Hypothalamus (tissue), 51 donors: ENCODE measurements at places on chromosomes 12 and 14.

GRCh38 chr12:12403264-12404248 lies 46.7 kb downstream of the BORCS5 start:
- DNase-seq = no peak

DNA sequence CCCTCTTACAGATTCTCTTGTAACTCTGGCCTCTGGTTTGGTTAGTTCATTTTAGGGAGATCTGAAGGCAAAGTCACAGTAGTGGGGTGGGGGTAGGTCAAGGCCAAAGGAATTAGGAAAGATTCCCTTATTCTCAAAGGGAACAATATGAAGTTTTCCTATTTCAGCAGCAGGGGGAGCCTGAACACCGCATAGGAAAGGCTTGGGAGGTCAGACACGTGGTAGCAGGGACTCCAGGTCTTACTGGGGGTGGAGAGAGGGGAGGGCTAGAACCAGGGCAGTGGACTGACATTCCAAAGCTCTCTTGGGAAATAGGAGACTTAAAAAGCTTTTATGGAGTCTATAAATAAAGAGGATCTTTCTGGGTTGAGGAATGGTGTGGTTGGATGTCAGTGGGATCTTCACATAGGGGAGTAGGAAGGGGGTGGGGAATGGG lies 1.3 kb downstream of the ZC3H10 start:
- no peak for DNase-seq

GRCh38 chr12:121781998-121782979 lies 11.2 kb downstream of the RHOF start:
- DNase-seq = no peak

DNA sequence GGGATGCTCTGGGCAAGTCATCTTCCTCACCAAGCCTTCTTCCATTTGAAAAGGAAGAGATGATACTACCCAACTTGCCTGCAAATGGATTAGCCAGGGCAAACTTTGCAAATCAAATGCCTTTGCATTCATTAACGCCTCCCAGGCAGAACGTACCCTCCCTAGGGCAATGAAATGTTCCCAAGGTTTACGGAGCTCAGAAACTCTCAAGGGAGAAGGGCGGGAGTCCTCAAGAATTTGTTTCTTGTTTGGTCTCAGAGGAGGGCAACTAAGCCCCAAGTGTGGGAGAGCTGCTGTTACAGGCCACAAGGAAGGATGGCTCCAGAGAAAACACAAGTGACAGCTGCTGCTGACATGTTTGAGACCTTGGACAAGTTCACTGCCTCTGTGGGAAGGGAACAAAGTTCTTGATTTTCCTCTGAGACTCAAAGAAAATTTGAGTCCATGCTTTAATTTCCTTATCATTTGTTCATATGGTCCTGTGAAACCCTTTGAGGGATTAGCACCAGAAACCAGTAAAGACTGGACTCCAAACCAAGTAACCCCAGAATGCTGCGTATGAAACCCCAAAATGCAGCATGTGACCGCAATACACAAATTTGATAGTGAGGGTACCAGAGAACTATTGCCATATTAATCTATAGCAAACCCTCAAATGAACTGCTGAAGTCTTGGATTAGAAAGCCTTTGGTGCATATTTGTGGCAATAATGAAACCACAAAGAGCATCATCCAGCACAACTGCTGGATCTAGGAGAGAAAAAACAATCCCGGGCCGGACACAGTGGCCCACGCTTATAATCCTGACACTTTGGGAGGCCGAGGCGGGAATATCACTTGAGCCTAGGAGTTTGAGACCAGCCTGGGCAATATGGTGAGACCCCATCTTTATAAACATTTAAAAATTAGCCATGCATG lies 22.9 kb downstream of the SPTB start:
- DNase-seq = no peak

- DNase-seq = no peak
These were observed 153.3 kb upstream of the PARP11 start for GRCh38 chr12:4026517-4026916.

- DNase-seq = no peak
These were observed at the start of gene FAM234B for GRCh38 chr12:13044002-13044905. TSS of gene FAM234B (plus strand) at chr12:13044381. CDS start at chr12:13044404, 23 bp downstream.

DNA sequence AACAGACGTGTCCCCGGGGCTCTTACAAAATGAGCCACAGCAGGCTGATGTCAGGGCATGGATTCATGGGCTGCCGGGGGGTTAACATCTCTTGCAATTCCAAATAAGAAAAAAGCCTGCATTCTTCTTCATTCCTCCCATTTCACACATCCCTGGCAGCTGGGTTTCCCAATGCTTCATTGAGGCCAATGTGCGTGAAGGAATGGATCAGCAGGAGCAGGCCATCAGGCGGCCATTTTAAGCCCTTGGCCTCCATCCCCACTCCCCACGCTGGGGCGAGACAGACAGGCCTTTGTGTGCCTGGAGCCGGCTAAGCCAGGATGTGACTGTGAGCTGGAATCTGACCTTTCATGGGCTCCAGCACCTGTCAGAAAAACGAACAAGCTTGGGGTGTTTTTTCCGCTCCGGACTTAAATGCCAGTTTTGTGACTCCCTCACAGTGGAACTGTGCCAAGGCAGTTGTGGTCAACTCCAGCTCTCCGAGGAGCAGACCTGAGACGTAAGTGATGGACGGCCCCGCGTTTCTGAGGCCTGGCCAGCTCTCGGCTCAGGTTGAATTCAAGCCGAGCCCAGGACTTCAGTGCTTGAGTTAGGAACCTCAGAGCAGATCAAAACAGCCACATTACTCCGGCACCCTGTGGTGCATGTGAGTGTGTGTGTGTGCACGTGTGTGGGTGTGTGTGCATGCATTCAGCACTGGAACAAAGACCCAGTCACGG lies 133.1 kb downstream of the TMEM30B start:
- DNase-seq = peak; percentile 42

DNA sequence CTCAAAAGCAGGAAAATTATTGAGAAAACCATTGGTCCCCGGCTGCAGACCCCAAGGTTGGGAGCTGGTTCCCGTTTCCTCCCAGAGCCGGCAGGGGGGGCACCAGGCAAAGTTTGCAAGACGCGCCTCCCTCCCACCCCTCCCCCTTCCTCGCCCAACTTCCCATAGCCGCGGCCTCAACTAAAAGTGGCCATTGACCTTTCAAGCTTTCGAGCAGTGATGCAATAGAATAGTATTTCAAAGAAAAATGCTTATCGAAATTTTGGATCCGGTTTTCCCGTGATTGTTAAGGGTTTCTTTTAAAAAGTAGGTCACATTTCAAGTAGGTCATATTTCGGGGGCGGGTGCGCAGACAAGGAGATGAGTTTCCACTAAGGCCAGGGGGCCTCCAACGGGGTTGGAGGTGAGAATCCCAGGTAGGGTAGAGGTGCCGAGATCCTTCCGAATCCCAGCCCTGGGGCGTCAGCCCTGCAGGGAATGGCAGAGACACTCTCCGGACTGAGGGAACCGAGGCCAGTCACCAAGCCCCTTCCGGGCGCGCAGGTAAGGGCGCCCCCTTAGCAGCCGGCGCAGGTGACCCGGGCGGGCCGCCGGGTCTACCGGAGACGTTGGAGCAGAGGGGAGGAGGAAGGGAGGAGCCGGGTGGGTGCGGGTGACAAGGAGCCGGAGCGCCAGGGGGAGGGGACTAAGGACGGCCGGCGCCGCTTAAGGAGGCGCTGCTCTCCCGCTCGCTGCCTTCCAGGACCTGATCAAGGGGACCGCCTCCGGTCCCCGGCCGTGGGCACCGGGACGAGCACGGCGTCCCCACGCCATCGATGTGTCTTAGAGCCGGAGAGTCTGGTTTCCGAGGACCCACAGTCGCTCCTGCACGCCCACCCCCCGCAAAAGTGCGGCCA lies 2.6 kb upstream of the SOCS2 start:
- DNase-seq = peak; percentile 47

DNA sequence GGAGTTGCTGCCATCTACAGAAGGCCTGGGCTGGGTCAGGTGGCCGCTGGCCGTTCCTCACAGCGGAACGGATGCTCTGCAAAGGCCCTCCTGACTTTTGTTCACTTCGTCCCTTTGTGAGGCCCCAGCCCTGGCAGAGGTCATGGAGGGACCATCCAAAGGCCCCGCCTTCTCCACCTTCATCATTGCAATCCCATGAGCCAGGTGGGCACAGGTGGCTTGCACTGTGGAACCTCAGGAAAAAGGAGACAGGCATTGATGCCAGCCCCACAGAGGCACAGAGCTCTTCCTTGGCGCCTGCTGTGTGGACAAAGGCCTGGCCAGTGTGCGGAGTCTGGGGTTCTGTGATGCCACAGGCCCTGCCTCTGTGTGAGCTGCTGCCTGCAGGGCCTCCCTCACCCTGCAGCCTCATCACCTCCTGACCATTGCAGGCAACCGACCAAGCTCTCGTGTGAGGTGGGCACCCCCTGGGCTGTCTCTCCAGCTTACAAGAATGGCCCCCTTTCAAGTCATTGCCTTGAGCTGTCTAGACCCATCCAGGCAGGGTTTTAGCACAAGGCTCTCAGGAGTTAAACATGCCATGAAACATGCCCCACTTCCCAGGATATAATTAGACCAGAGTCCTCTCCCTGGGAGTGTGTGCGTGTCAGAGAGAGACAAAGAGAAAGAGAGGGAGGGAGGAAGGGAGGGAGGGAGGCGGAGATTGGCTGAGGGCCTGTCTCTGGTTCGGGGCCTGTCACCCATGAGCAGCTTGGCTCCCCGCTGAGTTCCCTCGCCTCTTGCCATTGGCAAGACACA lies 19.3 kb downstream of the NFKBIA start:
- peak; percentile 66 for DNase-seq

DNA sequence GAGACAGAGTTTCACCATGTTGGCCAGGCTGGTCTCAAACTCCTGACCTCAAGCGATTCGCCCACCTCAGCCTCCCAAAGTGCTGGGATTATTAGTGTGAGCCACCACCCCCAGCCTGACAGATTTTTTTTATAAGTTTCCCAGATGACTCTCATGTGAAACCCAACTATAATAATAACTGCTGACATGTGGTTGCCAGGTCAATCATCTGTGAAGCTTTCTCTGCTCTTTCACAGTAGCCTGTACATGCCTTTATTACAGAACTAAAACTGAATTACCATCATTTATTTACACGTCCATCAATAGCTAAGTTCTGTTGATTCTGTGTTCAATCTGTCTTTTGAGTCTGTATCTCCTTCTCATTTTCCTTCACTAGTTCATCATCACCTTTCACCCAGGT lies 218.5 kb downstream of the RPS29 start:
- no peak for DNase-seq

DNA sequence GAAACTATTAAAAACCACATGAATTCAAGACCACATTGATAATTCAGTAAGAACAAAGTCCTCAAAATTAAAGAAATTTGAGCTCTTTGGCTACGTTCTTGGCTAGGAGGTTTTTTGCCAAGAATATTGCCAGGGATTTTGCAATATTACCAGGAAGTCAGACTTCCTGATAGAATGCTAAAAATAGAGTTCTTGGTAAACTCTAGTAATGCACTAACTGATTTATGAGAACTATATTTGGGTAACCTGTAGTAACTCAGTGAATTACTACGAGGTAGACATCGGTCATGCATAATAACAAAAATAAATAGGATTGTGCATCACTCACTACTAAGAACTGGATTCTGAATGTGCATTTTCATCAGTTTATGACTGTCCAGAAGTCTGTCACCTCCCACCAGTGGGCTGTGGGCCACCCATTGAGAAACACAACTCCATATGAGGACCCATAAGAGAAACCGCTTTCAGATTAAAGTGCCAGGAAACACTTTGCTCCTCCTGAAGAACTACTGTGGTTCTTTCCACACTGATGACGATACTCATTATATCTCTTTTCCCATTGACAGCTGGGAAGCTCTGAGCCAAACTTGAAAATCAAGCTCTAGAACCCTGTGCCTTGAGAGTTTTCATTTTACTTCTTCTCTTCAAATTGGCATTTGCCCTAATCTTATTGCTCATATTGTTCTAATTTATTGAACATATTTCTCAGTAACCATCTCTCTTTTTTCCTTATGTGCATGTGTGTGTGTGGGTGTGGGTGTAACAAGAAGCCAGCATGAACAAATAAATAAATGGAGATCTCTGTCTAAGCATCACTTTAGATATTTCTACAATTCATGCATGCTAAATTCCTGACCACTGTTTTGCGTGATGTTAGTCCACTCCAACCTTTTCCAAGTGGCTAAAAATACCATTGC lies 116.6 kb downstream of the BCL11B start:
- no peak for DNase-seq

GRCh38 chr12:26271024-26271423 lies 75.7 kb downstream of the SSPN start:
- no peak for DNase-seq

DNA sequence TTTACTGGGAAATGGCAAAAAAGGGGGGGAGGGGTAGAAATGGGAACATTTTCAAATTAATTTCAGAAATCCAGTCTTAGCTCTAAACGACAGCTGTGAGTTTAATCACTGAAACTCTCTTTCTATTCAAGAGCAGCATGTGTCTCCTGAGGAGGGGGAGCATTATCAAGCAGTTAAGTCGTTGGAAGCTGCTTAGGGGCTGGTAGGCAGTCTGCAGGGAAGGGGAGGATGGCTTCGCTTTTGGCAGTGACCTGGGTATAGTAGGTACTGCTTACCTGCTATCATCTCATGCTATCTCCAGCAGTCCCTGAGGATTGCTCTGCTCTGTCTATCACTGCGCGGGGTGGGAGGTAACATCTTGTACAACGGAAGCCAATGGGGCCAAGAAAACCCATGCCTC lies 567.4 kb downstream of the NRXN3 start:
- no peak for DNase-seq

DNA sequence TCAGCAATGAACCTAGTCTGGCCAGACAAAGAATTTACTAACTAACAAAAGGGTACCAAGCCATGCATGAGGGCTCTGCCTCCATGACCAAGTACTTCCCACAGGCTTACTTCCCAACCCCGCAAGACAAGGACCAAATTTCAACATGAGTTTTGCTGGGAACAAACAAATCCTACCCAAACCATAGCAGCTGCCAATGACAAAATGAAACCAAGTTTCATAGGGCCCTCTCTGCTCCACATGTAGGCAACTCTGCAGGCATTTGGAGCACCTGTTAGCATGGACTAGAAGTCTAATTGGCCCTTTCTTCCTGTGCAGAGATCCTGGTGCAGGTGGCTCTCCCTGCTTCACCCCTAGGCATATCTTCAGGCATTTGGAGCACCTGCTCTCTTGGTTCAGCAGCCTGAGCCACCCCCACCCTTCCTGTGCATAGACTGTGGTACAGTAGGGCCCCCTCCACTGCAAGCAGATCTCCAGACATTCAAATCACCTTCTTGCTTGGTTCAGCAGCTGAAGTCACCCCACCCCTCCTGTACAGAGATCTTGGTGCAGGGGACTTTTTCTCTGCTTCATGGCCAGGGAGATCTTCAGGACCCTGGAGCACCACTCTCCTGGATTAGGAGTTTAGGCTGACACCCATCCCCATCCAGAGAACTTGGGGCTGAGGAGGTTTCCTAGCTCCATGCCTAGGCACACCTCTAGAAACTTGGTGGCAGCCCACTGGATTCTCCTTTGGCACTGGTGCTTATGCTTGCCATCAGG lies 308.7 kb downstream of the RPAP3 start:
- no peak for DNase-seq

- peak; percentile 10 for DNase-seq
These were observed 288.5 kb upstream of the G2E3 start for GRCh38 chr14:30270200-30271161.

- DNase-seq = no peak
These were observed 56.4 kb downstream of the RPAP3 start for GRCh38 chr12:47649381-47649780.
